ENCODE measurements at places on chromosomes 4 and X.

DNA sequence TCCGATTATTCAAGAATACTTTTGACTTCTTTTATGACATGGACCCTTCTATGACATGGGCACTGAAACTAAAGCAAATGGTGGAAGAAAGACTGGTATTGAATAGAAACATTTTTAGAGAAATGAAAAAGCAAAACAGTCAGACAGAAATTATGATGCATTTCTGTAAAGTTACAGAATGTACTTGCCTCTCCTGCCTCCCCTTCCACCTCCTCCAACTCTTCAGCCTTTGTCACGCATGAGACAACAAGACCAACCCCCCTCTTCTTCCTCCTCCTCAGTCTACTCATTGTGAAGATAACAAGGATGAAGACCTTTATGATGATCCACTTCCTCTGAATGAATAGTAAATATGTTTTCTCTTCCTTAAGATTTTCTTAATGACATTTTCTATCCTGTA is 46.3 kb upstream of the HUWE1 start:
- no peak for DNase-seq

- peak; percentile 52 for DNase-seq
Measured at GRCh38 chr4:95190751-95191436, 357.9 kb downstream of the UNC5C start.

DNA sequence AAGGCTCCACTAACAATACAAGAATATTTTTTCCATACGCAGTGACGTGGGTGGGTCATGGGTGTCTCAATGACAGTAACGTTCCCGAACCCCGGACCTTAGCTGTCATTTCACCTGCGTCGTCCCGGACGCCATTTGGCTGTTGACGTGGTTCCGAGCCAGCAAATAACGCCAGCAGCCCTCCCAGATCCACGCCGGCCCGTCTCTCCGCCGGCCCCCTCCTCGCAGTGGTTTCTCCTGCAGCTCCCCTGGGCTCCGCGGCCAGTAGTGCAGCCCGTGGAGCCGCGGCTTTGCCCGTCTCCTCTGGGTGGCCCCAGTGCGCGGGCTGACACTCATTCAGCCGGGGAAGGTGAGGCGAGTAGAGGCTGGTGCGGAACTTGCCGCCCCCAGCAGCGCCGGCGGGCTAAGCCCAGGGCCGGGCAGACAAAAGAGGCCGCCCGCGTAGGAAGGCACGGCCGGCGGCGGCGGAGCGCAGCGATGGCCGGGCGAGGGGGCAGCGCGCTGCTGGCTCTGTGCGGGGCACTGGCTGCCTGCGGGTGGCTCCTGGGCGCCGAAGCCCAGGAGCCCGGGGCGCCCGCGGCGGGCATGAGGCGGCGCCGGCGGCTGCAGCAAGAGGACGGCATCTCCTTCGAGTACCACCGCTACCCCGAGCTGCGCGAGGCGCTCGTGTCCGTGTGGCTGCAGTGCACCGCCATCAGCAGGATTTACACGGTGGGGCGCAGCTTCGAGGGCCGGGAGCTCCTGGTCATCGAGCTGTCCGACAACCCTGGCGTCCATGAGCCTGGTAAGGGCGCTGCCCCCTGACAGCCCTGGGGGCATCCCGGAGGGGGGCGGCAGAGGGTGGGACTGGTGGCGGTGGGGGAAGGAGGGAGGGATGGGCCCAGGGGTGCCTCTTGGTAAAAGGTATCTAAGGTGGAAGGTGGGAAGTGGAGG is at the start of gene CPE:
Gene CPE (plus strand): TSS at position 264 of the 933 bp plus-strand sequence. CDS start 214 bp downstream, at position 478.
- DNase-seq, result peak; percentile 71

- DNase-seq, result peak; percentile 7
Measured at GRCh38 chrX:103157496-103158316, 57.2 kb upstream of the BEX4 start.

DNA sequence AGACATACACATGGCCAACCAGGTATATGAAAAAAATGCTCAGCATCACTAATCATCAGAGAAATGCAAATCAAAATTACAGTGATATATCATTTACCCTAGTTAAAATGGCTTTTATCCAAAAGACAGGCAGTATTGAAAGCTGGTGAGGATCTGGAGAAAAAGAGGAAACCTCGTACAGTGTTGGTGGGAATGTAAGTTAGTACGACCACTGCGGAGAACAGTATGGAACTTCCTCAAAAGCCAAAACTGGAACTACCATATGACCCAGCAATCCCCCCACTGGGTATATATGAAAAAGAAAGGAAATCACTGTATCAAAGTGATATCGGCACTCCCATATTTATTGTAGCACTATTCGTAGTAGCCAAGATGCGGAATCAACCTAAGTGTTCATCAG is 23.4 kb downstream of the ABHD18 start:
- DNase-seq, result no peak

GRCh38 chr4:48193096-48193836 is 59.2 kb upstream of the TXK start:
- DNase-seq, result no peak

DNA sequence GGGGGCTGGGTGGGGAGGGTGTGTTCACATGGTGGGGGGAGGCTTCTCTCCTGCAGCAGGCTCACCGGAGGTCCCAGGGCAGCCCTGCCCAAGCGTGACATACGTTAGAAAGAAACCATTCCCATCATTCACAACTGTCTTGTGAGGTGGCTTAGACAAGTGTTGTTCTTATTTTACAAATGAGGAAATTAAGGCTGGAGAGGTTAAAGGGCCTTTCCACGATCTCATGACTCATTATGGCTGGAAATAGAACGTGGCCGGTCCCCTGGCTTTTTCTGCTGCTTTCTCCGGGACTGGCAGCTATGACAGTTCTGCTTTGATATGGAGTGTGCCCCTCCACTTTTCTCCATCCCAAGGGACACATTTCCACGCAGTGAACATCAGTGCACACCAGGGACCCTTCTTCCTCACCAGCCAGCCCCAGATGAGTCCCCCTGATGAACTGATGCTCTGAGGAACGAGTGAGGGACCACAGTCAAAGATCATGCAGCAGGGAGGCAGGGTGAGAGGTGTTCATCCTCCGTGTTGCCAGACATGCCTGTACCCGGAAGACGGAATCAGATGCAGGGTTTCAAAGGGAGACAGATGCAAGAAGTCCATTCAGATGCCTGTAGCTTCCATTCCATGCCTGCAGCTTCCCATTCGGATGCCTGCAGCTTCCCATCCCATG is 64.0 kb upstream of the ACSL1 start:
- DNase-seq, result no peak

- DNase-seq, result no peak
Measured at GRCh38 chr4:153651116-153651515, 33.0 kb upstream of the TLR2 start.

- DNase-seq, result no peak
Measured at GRCh38 chr4:70901607-70901983, 574 bp upstream of the MOB1B start.

GRCh38 chr4:182240161-182241130 is 2.8 kb upstream of the TENM3 start:
- DNase-seq, result no peak

DNA sequence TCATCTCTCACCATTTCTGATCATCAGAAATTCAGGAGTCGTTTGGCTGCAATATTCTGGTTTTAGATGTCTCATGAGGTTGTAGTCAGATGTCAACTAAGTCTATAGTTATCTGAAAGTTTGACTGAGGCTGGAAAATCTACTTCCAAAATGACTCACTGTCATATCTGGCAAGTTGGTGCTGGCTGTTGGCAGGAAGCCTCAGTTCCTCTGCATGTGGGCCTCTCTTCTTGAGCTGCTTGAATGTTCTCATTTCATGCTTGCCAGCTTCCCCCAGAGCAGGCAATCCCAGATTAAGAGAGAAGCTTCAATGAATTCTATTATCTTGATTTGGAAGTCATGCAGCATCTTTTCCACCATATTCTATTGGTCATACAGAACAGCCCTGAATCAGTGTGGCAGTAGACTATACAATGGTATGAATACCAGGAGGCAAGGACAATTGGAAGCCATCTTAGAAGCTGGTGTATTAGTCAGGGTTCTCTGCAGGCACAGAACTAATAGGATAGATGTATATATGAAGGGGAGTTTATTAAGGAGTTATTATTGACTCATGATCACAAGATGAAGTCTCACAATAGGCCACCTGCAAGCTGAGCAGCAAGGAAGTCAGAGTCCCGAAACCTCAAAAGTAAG is 46.8 kb upstream of the ELF2 start:
- DNase-seq, result no peak

DNA sequence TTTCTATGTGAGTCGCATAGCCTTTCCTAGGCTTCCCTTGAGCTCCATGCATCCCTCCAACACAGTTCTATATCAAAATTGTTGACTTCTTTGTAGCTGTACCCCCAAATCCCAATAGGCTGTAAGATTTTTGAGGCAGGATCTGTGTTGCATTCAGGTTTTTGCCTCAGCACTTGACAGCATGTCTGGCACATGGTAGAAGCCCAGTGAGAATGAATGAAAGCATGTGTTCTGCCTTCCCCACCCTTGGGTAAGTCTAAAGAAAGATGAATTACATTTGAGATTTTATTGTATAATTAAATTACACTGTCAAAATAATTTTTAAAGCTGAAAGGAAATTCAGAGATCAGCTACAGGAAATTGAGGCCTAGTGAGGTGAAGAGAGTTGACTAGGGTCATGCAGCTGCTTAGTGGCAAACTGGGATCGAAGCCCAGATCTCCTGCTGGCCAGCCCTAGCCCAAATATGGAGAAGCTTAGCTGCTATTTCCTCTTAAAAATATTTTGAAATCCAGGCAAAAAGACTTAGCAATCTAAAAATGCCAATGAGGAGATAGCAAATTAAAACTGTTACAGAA is 122.5 kb downstream of the SPATA18 start:
- DNase-seq, result no peak

GRCh38 chr4:40755616-40756015 is 5.9 kb downstream of the NSUN7 start:
- DNase-seq, result no peak

- no peak for DNase-seq
Measured at GRCh38 chr4:19429684-19430083, 822.0 kb upstream of the SLIT2 start.

DNA sequence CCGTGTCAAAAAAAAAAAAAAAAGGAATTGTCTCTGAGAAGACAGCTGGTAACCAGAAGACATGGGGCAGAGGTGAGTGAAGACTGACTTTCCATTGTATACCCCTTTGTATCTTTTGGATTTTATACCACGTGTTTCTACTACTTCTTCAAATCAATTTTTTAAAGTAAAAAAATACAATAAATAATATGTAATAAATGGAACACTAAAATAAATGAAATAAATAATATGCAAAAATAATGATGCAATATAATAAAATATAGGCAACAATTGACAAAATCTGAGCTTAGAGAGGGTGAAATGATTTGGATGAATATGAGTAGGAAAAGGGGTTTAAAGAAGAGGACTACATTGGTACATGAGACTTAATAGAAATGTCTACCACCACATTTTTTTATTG is 155.8 kb downstream of the IL15 start:
- no peak for DNase-seq

GRCh38 chrX:106987488-106987887 is 12.5 kb downstream of the MORC4 start:
- DNase-seq, result no peak

DNA sequence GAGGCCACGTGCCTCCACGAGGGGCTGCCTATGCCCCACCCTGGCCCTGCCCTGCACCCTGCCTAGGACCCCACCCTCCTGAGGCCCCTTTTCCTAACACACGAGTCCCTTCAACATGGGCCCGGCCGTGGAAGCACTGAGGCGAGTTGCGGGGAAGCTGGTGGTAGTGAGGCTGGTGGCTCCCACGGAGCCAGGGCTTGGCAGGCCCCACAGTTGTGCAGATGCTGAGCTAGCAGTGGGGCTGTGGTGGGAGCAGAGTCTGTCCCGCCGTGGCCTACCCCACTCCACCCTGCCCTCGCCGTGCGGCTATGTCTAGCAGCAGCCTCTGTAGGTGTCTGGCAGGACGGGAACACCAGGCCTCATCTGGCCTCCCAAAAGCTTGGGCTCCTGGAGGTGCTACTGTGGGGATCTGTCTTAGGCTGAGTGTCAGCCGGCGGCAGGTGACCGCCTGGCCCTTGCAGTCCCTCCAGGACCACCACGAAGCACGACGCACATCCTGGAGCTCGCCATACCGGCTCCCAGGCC is 18.8 kb downstream of the TACC3 start:
- no peak for DNase-seq

DNA sequence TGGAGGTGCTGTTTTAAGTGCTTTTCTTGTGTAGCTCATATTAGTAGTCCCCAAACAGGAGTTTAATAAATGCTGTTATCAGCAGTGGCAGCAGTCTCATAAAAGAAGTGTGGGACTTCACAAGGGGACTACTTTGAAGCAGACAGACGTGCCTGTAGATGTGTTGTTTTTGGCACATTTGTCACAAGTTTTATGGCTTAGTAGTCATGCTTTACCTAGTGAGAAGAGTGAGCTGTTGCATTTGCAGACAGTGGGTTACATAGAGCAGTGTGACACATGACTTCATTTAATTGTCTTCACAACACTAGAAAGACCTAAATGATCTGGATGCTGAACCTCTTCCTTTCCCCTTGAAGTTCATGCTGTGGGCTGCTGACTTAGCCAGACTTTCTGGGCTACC is 149.5 kb upstream of the MBNL3 start:
- no peak for DNase-seq

DNA sequence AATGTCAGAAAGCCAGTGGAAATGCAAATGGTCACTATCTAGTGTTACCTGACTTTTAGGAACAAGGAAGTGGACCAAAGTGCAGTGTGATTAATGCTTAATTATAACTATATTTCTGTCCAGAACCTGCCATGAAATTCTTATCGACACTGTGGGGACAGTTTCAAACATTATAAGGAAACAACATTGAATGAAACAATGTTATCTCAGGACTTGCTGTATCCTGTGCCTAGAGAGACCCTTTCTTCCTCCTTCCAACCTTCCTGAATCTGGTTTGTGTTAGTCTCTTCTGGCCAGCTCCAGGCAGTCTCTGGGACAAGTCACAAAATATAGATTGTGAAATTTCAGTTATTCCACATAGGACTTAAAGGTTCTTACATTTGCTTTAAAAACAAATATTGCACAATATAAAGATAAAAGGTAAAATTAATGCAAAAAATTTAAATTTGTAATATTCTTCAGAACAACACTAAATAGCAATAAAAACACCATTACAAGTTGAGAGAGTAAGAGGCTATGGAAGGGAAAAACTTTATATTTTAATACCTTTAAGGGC is 203.4 kb downstream of the ZNF674 start:
- no peak for DNase-seq

- no peak for DNase-seq
Measured at GRCh38 chr4:18980516-18981233, 959.1 kb upstream of the LCORL start.

DNA sequence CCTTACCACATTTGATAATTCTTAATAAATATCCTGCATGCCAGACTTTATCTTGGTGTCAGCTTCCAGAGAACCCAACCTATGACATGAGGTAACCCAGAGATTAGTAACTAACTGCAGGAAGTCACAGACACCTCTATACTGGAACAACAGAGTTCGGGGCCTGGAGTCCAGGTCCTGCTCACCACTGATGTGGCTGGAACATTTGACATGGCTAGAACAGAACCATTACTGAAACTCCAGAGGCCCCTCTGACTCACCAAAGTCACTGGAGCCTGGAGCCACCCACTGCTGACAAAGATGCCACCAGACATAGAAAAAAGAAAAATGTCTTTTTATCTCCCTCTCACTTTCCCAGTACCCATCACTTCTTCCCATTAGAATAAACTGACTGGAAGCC is 403.7 kb downstream of the MID1IP1 start:
- DNase-seq, result no peak

- no peak for DNase-seq
Measured at GRCh38 chr4:60905162-60905561, 295.0 kb upstream of the ADGRL3 start.
